ENCODE measurements at places on chromosomes 16 and 17.
A peak's percentile ranks its signal among the peaks of the same experiment; 100 is the strongest.

- DNase-seq: no peak
These were observed 47.4 kb upstream of the JPH3 start for GRCh38 chr16:87554754-87555427.

DNA sequence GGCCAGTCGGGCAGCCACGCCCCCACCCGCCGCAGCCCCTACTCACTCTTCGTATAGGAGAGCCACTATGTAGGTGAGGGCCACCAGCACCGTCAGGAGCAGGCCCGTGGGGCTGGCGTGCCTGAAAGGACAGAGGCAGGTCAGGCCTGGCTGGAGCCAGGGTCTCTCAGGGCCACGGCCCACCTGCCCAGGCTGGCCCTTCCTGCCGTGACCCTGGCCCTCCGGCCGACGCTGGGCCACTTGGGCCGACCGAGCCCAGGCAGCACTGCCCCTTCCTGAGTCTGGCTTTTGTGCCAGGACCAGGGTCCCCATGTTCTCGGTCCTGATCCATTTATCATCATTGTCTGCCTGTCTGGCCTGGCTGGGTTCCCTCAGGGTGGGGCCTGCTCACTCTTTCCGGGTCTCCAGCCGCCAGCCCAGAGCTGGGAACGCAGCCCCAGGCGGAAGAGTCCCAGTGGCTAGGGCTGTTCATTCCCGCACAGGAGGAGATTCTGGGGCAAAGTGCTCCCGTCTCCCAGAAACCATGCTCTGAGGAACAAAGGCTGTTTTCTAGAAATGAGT lies 10.1 kb upstream of the RASD1 start:
- DNase-seq: no peak

DNA sequence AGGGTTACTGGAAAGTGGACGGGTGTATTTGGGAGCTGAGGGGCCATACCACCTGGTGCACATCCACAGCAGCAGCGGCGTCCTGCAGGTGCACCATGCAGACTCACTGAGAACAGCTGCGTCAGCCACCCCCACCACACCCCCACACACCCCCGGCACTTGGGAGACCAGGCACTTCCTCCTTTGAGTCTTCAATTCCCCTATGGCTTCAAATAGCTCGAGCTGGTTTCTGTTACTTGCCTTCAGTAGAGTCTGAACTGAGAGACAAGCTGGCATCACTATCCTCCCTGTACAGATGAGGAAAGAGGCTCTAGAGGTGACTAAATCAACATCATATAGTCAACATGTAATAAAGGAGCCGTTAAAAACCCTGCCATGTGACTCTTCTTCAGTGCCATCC lies 15.4 kb downstream of the CUEDC1 start:
- no peak for DNase-seq

DNA sequence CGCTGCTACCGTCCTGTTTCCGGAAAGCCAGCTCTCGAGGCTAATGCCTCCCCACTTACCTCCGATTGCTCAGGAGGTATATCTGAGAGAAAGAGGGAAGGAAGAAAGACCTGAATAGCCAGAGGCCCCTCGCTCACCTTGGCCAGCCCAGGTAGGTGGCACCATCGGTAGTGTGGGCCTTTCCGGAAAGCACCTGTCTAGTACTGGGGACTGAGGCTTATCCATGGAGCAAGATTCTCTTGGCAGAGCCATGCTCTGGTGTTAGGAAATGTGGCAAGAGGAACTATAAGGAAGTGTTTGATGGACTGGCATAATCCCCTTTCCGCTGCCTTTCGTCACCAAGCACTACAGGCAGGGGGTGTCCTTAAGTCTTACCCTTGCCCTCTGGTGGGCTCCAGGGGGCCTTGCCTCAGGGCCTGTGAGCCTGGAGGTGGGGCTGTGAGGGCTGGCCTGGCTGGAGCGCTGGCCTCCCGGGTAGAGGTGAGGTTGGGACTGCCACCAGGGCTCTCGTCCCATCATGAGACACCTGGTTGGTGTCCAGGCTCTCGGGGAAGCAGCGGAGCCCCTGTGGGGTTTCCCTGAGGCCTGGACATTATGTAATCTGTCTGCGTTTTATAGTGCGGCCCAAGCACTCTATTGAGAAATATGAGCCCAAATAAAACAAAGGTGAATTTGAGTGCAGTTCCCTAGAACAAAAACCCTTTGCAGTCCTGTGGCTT lies 2.9 kb downstream of the CMIP start:
- no peak for DNase-seq

DNA sequence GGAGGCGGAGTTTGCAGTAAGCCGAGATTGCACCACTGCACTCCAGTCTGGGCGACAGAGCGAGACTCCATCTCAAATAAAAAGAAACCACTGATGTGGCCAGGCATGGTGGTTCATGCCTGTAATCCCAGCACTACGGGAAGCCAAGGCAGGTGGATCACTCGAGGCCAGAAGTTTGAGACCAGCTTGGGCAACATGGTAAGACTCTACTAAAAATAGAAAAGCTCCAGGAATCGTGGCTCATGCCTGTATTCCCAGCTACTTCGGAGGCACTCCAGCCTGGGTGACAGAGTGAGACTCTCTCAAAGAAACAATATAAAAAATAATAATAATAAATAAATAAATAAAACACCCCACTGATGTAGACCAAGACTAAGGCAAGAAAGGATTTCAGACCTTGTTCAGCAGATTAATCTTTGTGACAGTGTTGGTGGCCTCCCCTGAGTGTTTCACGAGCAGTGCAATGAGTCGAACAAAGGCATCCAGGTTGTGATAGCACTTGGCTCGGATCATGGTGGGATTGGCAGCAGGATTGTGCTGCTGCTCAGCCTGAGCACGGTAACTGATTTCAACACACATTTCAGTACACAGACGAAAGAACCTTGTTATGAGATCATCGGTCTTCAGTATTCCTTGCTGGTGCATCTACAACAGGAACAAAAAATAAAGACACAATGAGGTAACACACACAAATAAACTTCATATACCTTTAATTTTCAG lies 18.6 kb downstream of the SETD6 start:
- no peak for DNase-seq

DNA sequence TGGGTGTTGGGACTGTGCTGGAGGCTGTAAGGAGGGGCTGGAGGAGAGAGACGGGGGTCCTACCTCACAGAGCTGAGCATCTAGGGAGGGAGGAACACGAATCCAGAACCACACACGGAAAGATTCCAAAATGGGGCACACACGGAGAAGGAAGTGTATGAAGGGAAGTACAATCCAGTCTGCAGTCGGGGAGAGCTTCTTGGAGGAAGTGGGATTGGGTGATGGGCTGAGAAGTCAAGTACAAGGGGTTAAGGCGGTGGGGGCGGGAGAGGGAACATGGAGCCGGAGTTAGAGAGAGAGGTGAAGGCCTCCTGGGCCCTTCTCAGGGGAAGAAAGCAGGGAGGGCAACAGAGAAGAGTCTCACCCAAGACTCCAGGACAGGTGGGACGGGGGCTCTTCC lies 107.5 kb upstream of the CREBBP start:
- no peak for DNase-seq

- peak; percentile 61 for DNase-seq
These were observed 10.8 kb downstream of the CASKIN2 start for GRCh38 chr17:75504347-75505151.
